Islet precursor cell (in vitro differentiated cells): ENCODE measurements at places on chromosomes 1 and 21.

DNA sequence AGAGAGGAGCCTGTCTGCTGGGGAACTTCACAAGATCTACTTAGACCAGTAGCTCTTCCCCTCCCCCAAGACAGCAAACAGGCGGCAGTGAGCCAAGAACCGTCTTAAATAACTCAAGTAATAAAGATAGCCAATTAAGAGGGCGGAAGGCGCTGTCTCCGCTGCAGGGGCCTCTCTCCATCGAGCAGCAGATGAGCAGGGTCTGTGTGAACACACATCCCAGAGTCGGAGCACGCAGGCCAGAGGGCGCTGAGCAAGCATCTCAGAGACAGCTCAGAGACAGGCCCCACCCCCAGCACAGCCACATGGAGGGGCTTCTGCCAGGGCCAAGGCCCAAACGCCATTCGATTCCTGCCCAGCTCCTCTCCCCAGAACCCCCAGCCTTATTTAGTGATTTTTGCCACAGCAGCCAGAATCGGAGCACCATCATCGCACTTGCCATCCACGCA is 11.1 kb downstream of the IFFO2 start:
- DNase-seq: peak; percentile 86

DNA sequence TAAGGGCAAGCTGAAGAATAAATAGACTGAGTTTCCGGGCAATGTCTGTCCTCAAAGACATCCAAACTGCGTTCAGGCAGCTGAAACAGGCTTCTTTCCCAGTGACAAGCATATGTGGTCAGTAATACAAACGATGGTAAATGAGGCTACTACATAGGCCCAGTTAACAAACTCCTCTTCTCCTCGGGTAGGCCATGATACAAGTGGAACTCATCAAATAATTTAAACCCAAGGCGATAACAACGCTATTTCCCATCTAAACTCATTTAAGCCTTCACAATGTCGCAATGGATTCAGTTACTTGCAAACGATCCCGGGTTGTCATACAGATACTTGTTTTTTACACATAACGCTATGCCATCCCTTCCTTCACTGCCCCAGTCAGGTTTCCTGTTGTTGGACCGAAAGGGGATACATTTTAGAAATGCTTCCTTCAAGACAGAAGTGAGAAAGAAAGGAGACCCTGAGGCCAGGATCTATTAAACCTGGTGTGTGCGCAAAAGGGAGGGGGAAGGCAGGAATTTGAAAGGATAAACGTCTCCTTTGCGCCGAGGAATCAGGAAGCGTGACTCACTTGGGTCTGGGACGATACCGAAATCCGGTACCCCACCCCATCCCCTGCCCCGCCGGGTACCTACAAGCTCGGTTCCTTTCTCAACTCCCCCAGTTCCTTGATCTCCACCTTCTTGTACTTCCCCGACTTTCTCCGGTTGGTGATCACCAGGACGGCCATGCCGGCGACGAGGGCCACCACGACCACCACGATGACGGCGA is 1.3 kb downstream of the TACSTD2 start:
- no peak for DNase-seq

GRCh38 chr1:187665483-187665882 is 836.7 kb downstream of the PLA2G4A start:
- DNase-seq: peak; percentile 52

DNA sequence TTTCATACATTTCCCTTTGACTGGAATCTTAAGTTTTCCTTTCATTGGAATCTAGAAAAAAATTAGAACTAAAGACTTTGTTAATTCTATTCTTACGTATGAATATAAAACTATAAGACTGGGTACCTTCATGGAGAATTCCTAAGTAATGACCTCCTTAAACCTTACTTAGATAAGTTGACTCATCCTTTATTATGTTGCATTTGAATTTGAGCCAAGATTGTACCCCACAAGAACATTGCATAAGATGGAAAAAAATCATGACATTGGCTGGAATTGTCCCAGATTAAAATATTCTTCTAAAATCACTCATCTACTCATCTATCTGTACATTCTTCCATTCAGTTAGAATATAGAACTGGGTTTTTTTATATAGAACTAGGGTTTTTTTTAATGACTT is 137.4 kb downstream of the C1orf21 start:
- no peak for DNase-seq

GRCh38 chr1:169809370-169810095 is 14.8 kb upstream of the METTL18 start:
- no peak for DNase-seq

DNA sequence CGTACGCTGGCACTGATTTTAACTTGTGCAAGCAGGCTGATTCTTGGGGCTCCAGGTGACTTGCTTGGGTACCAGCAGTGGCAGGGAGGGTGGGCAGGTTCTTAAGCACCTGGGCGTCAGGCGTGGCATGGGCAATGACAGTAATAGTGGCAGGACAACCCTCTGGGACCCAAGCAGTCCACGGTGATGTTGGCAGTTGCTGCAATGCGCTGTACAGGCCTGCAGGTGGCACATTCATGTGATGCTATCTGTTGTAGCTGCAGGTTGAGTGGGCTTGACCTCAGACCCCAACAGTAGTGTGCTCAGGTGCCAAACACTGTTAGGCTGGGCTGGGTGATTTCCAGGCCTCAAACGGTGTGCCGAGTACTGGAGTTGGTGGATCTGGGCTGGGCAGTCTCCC is 10.2 kb upstream of the OR10J4 start:
- no peak for DNase-seq

- DNase-seq: no peak
These were observed 721 bp downstream of the C1orf54 start for GRCh38 chr1:150273311-150273710.

DNA sequence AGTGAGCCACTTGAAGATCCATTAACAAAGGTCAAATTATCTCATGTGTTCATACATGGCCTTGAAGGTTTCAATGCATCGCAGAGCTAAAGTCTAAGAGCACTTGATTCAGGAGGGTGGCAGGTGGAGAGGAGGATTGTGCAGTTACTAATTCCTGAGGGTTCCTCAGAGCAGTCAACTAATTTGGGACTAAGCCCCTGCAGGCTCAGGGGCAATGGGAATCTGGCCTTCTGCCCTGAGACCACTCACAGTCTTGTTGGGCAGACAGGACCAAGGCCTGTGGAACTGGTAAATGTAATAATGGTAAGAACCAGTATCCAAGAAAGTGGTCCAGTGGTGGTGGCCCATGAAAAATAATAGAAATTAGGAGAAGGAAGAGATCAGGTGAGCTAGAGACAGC is 127.4 kb upstream of the HMGB4 start:
- peak; percentile 12 for DNase-seq

DNA sequence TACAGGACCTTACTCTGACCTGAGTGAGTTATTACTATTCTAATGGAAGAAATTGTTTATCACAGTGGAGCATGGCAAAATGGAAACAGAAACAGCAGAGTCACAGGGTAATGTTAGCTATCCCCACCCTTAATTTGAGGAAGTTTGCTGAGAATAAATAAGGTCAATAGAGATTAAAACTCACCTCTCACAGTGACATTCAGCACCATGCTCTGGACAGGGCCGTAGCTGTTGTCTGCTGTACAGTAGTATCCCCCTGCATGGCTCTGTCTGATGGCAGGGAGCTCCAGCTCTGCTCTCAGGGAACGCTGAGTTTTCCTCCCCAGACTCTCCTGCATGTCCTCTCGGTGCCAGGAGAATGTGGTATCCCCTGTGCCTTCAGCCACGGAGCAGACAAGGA is 11.9 kb downstream of the FCRL4 start:
- no peak for DNase-seq
